ENCODE measurements at places on chromosomes 5 and 9.

- DNase-seq: no peak
These were observed 148.1 kb downstream of the EBF1 start for GRCh38 chr5:158951436-158952247.

DNA sequence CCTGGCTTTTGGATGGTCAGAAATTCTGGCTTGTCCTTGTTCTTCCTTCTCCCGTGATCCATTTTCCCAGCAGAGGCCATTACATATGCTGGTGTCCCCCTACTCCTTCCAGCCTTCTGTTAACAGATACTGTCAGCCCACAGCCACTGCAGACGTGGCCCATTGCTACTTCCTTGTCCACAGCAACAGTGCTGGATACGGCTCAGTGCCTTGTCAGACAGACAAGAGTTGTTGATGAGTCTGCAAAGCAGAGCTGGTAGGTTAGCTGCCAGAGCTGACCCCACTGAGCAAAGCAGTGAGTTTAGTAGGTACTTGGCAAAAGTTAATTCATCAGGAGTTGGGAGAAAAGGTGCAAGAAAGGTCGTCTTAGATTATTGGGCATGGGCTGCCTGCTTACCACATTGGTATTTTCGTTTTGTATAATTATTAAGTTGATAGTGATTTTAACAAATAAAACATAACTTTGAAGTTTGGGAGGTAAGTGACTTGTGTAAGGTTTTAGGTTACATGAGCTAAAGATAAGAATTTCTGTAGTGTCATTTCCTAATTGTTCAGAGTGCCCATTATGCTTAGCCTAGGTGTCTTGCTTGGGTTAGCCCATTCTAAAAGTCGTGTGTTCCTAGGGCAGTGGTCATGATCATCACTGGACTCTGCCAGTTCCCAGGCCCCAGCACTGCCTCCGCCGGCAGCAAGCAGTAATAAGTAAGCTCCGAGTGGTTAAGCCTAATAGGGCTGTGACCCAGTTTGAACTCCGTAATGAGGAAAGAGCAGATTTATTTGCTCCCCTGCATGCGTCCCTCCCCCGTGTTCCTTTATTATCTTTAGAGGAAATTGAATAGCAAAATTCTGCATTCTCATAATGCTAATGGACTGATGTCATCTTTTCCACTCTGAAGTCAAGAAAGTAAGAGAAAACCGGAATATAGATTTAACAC lies 292.0 kb downstream of the FANCC start:
- no peak for DNase-seq

DNA sequence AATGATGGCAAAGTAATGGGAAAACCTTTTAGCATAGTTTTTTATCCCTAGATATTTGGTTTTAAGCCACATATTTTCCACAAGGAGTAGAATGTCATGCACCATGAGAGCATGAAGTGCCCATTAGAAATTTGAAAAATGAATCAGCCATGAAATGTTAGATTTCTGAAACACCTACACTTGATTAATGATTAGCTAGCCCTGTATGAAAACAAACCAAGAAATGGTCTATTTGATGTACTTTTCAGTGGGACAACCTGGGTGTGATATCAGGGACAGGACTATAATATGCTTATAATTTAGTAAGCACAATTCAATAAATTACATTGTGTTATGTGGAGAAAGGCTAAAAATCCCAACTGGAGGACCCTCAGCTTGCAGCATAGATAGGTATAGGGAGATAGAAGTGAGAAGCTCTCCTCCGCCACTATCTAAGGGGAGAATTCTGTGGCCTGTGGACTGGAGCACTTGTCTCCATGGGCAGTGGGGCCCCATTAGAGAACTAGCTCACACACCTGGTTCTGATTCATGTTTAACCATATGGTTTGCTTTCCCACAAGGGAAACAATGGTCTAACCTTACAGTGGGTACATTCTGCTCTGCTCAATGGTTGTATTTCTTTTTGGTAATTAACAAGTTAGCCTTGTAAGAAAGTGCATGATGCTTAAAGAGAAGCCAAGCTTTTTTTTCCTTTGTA lies 35.2 kb downstream of the NUP214 start:
- no peak for DNase-seq

DNA sequence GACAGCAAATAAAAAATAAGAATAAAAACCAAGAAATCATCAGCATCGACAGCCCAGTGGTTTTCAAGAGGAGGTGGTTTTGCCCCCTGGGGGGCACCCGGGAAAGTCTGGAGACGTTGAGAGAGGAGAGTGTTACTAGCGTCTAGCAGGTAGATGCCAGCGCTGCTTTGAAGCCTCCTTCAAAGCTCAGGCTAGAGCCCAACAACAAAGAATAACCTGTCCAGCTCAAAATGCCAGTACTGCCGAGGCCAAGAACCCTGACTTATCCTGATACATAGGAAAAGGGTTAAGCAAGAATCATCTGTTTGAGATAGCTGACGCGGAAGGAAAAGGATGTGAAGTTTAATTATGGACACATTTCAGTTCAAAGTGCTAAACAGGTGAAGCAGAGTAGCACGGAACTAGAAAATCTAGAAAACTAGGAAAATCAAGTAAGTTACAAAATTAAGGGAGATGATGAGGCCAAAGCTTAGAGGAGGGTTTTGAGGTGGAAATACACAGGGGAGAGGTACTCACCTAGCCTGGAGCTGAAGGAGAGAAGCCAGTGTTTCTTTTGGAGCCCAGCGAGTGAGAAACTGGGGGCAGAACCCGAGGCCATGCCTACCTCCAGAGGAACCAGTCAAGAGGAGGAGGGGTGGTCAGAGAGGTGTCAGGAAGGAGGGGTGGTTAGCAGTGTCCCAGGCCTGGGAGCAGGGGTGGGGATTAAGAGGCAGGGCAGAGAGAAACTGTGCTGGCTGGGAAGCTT lies 121.0 kb upstream of the RETREG1 start:
- no peak for DNase-seq

DNA sequence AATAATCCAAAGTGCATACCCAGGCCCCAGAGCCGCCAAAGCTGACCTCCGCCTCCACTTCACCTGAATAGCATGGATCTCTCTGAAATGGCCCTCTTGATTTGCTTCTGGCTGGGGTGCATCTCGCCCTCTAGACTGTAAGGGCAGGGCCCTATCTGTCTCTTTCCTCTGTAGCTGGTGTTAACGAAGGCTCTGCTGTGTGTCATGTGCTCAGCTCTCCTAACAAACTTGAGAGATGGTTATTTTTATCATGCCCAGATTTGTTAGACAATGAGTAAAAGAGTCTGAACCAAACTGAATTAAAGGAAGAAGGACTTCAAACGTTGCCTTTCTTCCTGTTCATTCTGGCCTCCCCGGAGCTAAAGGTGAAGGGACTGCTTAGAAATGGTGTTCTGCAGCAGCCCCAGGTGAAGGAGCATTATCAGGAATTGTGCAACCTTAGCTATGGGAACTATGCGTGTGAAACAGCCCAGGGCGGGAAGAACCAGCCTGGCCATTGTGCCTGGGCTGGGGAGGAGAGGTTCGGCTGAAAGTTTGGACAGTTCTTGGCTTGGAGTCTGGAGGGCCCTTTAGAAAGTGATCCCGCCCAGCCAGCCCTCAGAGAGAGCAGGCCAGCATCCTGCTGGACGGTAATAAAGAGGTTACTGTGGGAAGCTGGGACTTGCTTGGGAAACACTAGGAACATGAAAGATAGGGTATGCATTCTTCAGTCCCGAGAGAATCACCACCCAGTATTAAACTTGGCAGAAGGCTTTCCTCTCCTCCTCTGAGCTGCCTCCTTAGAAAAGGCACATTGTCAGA lies 73.5 kb downstream of the WWC1 start:
- no peak for DNase-seq

- DNase-seq: no peak
These were observed 34.4 kb upstream of the NSMF start for GRCh38 chr9:137493364-137494103.

DNA sequence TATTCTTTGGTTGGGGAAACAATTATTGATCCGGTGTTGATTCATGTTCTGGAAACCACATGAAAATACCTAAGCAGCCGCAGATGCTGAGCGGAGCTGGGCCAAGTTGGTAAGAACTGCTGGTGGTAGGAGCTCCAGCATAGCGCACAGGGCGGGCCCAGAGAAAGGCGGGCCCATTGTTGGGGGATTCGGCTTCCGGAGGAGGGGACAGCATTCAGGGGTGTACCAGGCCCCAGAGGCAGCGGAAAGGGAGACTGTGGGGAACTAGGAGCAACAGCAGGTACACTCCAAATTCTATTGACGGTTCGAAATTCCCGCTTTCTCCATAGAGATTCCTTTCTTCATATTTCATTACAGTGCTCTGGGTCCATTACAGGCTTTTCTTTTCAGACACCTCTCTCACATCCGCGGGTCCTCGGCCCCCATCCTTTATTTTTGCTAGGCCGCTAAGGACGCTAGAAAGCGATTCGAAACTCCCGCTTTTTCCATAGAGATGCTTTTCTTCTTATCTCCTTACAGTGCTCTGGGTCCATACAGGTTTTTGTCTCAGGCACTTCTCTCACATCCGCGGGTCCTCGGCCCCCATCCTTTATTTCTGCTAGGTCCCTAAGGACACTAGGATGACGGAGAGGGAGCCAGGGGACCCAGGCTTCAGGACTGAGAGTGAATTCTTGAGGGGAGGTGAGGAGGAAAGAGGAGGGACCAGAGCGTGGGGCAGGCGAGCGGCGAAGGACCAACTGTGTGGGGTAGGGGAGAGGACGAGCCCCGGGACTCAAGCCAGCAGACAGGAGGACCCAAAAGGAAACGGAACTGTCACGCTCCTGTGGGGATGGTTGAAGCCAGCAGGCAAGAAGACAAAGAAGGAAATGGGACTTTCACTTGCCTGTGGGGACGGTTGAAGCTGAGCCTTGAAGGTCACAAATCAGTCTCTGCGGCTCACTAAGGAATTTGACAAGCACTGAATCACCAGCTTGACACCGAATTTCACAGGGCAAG lies at the start of gene CCDC152:
CCDC152 (plus strand) TSS at position 213 of the 996 bp plus-strand sequence. CDS start 2,304 bp downstream, outside the sequence.
- peak; percentile 32 for DNase-seq

- DNase-seq: no peak
These were observed 830 bp downstream of the ADAMTSL1 start for GRCh38 chr9:18474783-18475182.

DNA sequence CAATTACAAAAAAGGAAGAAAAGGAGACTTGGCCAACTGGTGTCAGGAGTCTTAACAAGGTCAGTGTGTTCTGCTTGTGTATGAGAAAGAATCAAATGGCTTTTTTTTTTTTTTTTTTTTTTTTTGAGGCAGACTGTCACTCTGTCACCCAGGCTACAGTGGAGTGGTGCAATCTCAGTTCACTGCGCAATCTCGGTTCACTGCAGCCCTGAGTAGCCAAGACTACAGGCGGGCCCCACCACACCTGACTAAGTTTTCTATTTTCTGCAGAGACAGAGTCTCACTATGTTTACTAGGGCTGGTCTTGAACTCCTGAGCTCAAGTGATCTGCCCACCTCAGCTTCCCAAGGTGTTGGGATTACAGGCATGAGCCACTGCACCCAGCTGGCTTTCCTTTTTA lies 3.1 kb upstream of the IL7R start:
- DNase-seq: peak; percentile 39

- no peak for DNase-seq
These were observed 1237.8 kb upstream of the ACO1 start for GRCh38 chr9:31146485-31147166.

GRCh38 chr5:164175083-164175482 lies 669.7 kb downstream of the MAT2B start:
- no peak for DNase-seq

DNA sequence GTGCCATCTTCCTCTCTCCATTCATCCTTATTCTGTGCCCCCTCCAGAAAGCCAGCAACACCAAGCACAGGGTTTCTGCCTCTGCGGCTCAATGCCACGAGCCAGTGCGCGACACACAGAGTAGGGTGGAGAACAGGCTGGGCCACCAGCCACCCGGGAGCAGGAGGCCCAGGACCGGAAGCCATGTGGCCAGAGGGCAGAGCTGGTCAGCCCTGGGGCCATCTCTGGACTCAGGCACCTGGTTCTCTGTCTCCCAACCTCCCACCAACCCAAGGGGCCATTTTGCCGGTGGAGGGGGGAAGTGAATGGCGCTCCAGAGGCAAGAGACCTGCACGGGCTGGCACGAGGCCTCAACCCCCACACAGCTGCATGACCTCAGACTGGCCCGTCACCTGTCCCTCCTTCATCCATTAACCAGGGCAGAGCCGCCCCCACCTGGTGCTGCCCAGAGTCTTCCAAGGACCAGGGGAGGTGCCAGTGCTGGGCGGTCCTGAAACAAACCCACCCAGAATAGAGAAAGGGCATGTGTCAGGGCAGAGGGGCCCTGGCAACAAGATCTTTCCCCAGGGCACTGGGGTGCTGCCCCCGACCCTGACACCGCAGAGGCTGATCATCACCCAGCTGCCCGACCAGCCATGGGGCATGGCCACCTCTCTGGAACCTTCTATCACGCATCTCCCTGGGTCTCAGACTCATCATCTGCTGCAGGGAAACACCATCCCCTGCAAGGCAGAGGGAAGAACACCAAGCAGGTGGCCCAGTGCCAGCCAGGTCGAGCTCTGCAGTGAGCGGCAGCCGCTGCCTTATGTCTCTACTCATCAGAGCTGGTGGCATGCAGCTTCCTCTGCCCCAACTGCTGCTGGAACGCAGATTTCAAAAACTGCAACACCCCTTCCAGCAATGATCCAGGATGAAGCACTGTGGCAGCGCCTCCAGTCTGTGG lies 11.9 kb downstream of the VAV2 start:
- DNase-seq: no peak

DNA sequence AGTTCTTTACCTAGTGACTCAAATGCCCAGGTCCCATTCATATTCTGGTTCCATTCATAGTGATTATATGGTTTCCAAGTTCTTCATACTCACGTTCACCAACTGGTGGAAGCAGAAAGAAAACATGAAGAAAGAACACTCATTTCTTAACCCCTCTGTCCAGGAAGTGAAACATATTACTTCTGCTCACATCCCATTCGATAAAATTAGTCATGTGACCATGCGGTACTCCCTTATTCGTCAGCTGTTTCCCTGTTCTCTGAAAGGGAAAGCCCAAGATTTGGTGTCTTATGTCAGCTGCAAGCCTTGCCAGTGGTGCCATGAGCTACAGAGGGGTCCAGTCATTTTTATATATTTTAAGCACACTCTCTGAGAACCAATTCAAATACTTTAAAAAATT lies 387.0 kb upstream of the DMAC1 start:
- no peak for DNase-seq

GRCh38 chr5:103031607-103032006 lies 88.3 kb downstream of the GIN1 start:
- no peak for DNase-seq

DNA sequence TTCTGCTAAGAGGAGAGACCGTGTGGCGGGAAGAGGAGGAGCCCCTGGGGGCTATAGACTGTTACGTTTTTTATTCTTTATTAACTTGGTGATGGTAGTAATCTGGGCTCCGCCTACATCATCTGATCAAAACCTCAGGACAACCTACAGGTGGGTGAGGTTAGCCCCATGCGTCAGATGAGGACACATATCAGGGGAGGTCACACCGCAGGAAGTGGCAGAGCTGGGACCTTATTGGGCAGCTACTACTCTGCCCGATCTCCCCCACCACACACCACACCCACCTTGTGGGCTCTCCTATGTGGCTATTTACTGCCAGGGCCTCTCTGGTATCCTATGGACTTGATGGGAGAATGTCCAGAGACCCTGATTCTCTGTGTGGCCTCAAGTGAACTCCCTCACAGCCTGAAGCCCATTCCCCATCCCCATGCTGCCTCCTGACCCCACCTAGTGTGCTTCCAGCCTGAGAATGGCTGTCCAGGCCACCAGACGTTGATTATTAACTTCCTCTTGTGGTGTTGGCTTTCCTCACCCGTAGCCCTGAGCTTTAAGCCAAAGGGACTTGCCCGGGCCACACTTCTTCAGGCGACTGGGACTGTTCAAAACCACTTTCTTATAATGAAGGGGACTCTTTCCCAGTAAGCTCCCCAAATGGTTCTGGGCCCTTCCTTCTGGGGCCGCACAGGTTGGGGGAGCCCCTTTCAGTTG lies 8.2 kb downstream of the UNC5A start:
- DNase-seq: no peak

GRCh38 chr9:14186096-14186495 lies 127.8 kb downstream of the NFIB start:
- no peak for DNase-seq

All from stimulated activated CD4-positive, alpha-beta T cell treated with anti-CD3 and anti-CD28 coated beads, Interleukin-2, amount 100 ng/mL, for 4 hours (primary cell).